Stimulated activated CD4-positive, alpha-beta T cell treated with anti-CD3 and anti-CD28 coated beads, Interleukin-15, amount 100 ng/mL, for 1 hour (primary cell): ENCODE measurements at places on chromosomes 11 and 22.

DNA sequence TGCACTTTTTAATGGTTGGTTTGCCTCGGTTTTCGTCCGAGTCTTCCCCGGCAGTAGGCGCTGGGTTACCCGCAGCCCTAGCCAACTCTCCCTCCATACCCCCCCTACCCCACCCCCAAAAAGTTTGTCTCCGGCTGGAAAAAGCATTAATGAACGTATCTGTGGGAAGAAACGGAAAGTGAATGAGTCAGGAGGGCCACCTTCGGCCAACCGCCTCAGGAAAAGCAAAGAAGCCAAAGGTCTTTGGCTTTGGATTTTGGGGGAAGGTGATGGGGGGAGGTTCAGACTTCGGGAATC lies 508 bp upstream of the FLI1 start:
- DNase-seq = no peak

GRCh38 chr11:130945896-130946295 lies 29.6 kb upstream of the SNX19 start:
- DNase-seq = no peak

- no peak for DNase-seq
Observed at GRCh38 chr22:44336962-44337677, 24.4 kb upstream of the SHISAL1 start.

DNA sequence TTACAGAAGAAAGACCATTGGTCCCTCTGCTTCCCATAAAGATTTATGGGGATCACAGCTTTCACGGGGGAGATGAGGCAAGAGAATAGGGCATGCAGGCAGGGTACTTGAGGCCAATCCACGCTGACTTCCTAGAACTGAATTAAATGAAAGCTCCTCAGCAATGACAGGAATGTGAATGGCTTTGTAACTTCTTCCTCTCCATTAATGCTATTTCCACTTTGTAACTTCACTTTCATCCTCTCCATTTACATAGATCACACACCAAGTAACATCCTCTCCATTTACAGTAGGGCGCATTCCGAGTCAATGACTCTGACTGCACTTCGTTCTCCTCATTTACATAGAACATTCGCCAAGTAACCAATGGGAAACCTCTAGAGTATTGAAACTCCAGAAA lies 89.8 kb downstream of the PIWIL4 start:
- DNase-seq = no peak

DNA sequence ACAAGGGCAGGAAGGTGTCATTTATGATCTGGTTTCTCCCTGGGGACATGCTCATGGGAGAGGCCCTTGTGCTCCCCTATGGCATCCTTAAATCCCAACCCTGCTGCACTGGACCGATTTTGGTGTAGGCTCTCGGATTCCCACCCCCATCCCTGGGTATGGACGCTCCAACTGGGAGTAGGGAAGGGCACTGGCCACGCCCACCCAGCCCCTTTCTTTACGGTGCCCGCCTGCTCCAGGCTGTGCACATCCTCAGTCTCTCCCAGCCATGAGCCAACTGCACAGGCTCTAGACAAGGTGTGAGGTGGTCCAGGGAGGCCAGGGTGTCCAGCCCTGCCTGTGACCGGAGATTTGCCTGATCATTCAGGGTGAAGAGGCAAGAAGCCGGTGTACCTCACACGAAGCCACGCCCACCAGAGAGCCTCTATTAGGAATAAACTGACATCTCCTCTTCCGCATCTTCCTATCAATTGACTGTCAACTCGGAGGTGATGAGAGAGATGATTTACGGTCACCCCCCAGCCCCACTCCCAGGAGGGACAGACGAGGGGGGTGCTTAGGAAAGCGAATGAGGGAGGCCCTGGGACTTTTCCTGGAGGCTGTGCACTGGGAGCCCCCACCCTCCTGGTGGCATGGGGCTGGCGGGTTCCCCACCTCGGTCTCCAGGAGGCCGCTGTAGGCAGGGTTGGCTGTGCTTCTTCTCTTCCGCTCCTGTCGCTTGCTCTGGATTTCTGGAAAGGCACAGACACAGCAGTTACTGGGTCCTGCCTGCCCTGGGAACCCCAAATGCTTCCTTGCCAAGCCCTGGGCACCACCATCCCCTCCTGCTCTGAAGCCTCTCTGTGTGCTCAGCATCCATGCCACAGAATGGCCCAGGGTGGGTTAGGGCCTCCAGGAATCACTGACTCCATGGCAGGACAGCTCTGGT lies 116.7 kb downstream of the PHF21B start:
- no peak for DNase-seq

GRCh38 chr11:60925868-60926267 lies 1.6 kb downstream of the TMEM132A start:
- no peak for DNase-seq

GRCh38 chr11:1747753-1748635 lies 2.4 kb downstream of the IFITM10 start:
- DNase-seq = no peak

GRCh38 chr11:4074266-4074665 lies 20.3 kb upstream of the RRM1 start:
- DNase-seq = no peak

DNA sequence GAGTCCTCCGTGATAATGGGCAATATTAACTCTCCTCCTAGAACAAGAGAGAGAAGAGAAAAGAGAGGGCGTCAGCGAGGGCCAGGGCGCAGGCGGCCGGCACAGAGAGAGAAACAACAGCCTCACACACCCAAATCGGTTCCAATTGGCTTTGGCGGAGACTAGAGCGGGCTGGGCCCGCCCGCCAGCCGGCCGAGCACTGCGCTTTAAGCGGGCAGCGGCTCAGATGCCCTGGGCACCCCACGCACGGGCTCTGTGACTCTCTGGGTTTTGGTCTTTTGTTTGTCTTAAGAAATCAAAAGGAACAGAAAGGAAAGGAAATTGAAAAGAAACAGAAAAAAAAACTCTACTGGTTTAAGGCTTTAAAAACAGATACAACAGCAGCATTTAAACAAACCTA lies 17.0 kb downstream of the SLC22A12 start:
- DNase-seq = no peak

DNA sequence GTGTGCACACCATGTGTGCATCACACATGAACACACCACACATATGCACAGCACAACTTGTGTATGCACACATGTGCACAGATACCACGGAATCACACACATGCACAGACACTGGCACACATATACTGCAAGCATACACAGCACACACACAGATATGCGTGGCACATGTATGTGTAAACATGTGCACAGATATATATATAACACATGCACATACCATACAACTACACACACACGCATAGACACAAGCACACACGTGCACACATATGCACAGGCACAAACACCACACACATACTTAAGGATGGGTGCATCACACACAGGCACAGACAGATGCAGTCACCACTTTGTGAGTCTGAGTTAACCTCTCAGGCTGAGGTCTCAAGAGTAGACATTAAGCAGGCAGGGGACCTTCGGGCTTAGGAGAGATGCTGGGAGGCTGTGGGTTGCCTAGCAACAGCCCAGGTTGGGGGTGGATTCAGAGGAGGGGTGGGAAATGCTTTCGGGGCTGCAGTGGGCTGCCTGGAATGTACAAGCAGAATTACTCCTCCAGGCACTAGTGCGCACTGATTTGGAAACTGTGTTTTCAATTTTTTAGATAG lies 82.9 kb downstream of the MYO18B start:
- no peak for DNase-seq

GRCh38 chr22:46031557-46031956 lies 54.6 kb upstream of the WNT7B start:
- DNase-seq = no peak

DNA sequence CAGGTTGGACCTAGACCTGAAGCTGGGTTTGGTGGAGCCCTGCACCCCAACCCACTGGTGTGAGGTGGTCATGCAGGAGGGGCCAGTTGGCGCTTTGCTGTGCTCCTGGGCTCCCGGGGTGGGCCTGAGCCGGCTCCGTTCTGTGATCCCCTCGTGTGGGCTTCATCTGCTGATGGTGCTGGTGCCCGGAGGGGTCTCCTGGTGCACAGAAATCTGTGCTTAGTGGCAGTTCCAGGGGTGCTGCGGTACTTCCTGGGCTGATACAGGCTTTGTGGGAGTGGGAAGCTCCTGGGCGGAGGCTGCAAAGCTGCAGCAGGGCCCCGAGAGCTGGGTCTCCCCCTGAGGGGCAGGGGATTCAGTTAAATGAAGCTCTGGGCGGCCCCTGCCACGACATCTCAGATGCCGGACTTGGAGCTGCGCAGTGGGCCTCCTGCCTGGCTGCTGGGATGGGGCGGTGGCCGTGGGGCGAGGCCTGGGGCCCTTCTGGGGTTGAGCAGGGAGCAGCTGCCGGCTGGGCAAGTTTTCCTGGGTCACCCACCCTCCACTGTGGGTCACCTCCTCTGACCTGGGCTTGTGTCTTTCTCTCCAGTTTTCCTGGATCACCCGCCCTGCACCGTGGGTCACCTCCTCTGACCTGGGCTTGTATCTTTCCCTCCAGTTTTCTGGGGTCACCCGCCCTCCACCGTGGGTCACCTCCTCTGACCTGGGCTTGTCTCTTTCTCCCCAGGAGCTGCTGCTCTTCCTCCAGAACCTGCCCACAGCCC lies 410.5 kb downstream of the TBC1D22A start:
- no peak for DNase-seq

GRCh38 chr22:30605449-30606110 lies 1.4 kb upstream of the TCN2 start:
- peak; percentile 20 for DNase-seq

GRCh38 chr11:60566776-60567175 lies 51.6 kb downstream of the MS4A13 start:
- DNase-seq = no peak

- DNase-seq = no peak
Observed at GRCh38 chr11:114129142-114129541, 69.6 kb downstream of the ZBTB16 start.

DNA sequence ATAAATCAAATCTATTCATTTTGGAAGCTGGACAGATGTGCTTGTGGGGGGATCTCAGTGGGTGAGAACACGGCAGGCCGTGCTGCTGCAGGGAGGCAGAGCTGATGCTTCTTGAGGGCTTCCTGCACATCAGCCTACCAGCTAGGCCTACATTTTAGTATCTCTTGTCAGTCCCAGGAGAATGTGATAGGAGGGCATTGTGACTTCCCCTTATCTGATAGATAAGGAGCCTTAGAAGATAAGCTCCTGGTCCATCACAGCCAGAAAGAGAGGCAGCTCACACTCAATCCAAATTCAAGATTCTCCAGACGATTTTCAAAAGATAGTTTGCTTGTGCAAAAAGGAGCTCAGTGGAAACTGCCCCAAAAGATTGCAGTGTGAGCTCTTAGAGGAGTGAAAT lies 89.0 kb downstream of the SHANK2 start:
- DNase-seq = no peak

GRCh38 chr11:33719587-33719986 lies 16.6 kb downstream of the CD59 start:
- DNase-seq = no peak

DNA sequence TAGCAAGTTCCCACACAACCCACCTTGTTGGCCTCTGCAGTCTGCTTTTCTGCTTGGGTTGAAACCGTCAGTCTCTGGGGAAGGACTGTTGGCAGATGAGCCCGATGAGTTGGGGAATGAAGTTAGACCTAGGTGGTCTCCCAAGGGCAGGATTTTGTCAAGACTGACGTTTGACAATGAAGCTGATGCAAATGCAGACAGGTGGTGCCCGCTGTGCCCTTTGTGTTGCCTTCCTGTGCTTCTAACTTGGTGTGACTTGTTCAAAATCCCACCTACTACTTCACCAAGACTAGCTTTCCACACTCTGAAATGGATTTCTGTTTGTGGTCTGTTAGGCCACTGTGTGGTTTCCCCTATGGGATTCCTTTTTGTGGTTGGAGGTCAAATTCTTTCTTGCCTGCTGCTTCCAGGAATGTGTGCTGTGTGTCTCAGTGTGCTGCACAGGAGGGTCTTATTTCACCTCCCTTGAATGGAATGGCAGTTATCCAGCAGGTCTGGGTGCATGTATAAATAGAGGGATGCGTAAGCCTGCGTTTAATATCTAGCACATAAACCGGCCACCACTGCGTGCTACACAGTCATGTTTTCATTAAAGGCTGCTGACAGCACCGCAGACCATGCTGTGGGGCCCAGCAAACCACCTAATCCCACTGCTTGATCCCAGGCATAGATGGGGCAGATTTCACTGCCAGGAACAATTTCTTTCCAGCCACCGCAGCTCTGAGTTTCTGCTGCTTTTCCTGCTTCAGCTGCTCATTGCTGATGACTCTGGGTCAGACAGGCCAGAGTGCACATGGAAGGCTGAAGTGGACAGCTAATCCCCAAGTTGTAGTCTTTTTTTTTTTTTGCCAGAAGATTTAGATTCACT lies 44.8 kb downstream of the ADAMTS8 start:
- DNase-seq = no peak

DNA sequence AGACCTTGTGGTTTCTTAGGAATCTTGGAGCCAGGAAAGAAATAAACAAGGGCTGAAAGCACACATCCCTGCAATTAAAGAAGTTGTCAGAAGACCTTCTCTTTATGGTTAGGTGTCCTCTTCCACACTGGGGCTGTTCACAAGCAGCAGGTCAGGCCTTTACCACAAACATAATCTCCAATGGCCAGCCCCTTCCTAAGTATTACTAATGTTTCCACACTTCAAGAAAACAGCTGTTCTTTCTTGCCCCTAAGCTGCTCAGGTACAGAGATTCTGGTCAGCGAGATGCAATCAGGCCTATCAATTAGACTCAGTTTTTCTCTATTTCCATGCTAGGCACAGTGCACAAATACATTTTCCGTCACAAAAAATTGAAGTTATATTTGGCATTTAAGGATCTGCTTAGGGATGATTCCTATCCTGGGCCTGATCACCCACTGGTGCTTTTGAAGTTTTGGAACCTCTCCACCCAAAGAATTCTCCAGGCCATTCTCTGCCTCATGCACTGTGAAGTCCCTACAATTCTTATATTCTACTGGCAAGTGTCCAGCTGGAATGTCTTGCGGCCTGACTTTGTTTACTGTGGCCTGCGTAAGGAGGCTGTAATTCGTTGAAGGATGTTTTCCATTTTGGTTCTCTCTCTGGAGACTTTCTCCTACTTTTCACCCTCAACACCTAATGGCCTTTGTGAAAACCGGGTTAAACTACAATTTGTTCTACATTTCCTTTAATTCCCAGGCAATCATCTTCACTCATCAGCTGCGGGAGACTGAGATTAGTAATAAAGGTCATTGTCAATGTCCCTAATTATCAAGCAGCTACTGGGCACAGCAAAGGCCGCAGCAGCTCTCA lies 5.1 kb downstream of the PRAME start:
- no peak for DNase-seq

DNA sequence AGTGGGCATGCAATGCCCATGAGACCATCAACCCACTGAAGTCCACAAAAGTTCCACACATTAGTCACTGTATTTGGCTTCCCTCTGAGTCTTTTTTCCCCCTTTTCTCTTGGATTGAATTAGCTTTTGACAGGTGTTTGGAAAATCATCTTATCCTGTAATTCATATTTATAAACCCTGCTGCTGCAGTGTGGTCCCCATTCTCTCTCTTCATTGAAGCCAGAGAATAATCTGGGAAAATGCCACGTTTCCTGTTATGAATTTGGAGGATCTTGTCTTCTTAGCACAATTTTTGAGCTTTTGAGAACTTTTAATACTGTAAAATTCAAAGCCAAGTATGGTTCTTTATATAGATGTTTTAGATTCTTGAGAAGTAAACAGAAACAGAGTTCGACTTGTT lies 84.8 kb downstream of the UVRAG start:
- no peak for DNase-seq

GRCh38 chr11:70796648-70797227 lies 398.4 kb downstream of the CTTN start:
- no peak for DNase-seq
